ENCODE measurements at places on chromosomes 13 and 19.

DNA sequence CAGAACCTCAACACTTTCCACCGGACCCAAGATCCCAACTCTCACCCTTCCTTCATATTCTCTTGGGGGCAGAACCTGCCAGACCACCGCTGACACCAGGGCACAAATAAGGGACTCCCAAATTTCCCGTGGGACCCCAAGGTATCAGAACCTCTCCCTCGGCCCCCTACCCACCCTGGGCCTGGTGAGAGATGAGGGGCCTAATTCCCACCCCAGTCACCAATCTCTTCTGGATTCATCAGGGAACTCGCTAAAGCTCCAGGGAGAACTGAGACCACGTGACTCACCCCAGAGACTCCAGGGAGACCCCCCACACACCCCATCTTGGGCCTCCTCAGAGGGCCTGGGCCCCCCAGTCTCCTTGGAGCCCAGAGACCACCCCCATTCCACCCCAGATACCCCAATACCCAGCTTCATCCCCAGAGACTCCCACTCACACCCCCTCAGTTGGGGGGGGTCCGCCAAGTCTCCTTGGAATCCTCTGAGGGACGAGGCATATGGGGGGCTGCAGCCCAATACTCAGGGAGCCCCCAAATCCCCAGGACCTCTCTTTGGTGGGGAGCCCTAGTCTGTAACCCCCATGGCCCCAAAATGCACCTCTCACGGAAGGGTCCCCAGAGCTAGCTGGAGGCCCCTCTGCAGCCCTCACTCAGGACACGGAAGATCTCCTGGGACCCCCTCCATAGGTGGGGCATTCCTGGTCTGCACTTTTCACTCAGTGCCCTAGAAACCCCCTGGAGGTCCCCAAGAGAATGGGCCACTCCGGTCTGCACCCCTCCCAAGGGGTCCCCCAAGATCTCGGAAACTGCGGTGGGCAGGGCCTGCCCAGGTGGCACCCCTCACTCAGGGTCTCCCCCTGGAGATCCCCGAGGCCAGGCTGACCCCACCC, 1.6 kb downstream of the LMNB2 start:
- no peak for DNase-seq

- no peak for DNase-seq
Observed at GRCh38 chr13:79896851-79897250, 415.9 kb downstream of the NDFIP2 start.

DNA sequence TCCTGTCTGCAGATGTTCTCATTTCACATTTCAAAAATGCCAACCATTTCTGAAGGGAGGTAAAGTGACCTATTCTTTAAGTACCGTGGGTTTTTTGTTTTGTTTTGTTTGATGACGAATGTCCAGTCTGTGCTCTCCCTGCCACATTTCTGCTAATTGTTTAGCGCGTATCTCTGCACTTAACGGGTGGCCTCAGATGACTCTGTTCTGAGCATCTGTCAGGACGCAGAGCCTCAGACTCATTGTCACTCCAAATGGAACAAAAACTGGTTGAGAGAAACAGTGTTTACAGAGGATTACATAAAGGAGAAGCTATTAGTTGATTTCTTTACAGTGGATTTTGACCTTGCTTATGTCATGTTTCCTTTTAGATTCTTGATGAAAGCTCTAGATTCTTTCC, 23.7 kb downstream of the TPP2 start:
- no peak for DNase-seq

- DNase-seq = no peak
Observed at GRCh38 chr19:2302319-2303210, 5.4 kb downstream of the LINGO3 start.

- no peak for DNase-seq
Observed at GRCh38 chr13:52842441-52842840, 6.0 kb downstream of the PCDH8 start.
